Lung microvascular endothelial cell (primary cell): ENCODE measurements at places on chromosomes 4 and X. TPM values are rescaled to one million over a fixed set of nuclear protein-coding genes. Genes with fewer than 3 reads are reported as not detected.

- peak; percentile 34 for DNase-seq
Observed at GRCh38 chrX:10393899-10394298, 226.5 kb downstream of the MID1 start.

GRCh38 chr4:41443340-41444079, 94.4 kb upstream of the LIMCH1 start:
- no peak for DNase-seq

- no peak for DNase-seq
Observed at GRCh38 chr4:117626664-117627063, 407.6 kb upstream of the NDST3 start.

GRCh38 chrX:20399728-20400414, 133.2 kb upstream of the RPS6KA3 start:
- DNase-seq, result no peak

FAM47A gene
- not detected in 2 replicates for total RNA-seq

PCDH11X gene
- not detected in 2 replicates for total RNA-seq

GRCh38 chrX:87664381-87664780, 146.8 kb downstream of the KLHL4 start:
- peak; percentile 51 for DNase-seq

SPATA4 gene
- not detected in 2 replicates for total RNA-seq

DNA sequence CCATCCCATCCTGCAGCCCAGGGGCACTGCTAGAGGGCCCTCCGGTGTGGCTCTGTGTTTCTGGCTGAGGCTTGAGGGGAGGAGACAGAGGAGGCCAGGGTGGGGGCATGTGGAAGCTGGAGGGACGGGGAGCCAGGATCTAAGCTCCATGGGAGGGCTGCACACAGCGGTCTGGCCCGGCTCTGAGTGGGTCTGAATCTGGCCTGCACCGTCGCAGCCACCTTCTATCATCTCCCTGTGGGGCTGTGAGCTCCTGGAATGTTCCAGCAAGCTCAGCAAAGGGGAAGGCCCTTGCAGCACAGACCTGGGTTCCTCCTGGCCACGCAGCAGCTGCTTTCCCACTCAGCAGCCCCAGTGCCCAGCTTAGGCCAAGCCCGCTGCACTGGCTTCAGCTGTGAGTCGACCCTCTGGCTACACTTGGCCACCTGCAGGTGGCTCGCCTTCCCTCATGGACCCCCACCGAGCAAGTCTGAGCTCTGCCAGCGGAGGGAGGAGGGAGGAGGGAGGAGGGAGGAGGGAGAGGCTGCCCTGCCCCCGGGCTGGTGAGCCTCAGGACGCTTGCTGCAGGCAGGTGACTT, 5.3 kb downstream of the NKX1-1 start:
- no peak for DNase-seq

BANK1 gene
- under 0.01 TPM in 1 of 2 replicates, not detected in the other for total RNA-seq

OTC gene
- total RNA-seq, result 0.22 and 1.2 TPM in 2 replicates

DNA sequence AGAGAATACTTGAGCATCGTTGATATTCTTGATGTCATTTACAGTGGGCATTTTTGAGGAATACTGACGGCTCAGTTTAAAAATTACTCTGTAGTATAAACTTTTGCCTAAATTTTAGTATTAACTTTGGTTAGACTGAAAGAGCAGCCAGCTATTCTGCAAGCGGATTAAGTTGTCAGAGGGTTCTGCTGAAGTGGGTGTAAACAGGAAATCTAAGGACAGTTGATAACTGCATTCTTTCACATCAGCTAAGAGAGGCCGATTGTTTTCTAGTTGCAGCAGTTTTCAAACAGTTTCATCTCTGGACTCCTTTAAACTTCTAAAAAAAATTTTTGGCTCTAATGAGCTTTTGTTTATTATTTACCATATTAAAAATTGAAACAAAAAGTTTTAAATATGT, 149.6 kb downstream of the RAPGEF2 start:
- peak; percentile 71 for DNase-seq

ATP11C gene
- total RNA-seq, result 62.8 and 67.3 TPM in 2 replicates

DNA sequence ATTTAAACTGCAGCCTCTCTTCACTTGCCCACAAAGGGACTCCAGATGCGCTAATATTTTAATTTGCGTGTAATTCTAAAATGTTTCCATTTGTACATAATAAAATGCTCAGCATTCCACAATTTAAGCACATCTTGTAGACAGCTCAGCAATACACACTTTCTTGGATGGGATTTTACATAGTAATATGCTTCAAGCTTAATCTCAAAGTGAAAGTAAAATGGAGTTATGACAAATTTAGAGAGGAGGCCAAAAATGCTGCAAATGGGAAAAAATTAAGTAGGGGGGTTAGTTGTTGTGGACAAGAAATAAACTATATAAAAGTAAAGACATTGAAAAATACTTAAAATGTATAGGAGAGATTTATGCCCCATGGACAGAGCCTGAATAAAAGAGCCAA, 149.1 kb downstream of the FBXO8 start:
- no peak for DNase-seq

SNCA gene
- 56.2 and 148 TPM in 2 replicates for total RNA-seq

TGIF2LX gene
- not detected in 2 replicates for total RNA-seq

WAS gene
- total RNA-seq, result under 0.01 and 0.22 TPM in 2 replicates
